ENCODE measurements at places on chromosomes 4 and X. TPM values are rescaled to one million over a fixed set of nuclear protein-coding genes. Genes with fewer than 3 reads are reported as not detected.

Gene GPR50
- total RNA-seq, result not detected

Gene SLC26A1
- 0.28 TPM for total RNA-seq

Gene KCNE5
- 0.74 TPM for total RNA-seq

Gene PLK4
- total RNA-seq, result 1.1 TPM

Gene USP17L5
- not detected for total RNA-seq

Gene WDFY3
- 43.0 TPM for total RNA-seq

Gene ITM2A
- 0.14 TPM for total RNA-seq

Gene CPLX1
- total RNA-seq, result not detected

Gene CT47B1
- total RNA-seq, result not detected

Gene MAGEC3
- total RNA-seq, result not detected

Gene SLC25A31
- not detected for total RNA-seq

Gene RPS3A
- total RNA-seq, result 2,755 TPM

Gene SAGE1
- under 0.01 TPM for total RNA-seq

Gene RAB41
- not detected for total RNA-seq

Gene RPL10
- 2,454 TPM for total RNA-seq

Gene KLHL13
- 39.1 TPM for total RNA-seq

Gene MAGEA2B
- not detected for total RNA-seq

Gene ARSJ
- 22.9 TPM for total RNA-seq

Gene NALF2
- not detected for total RNA-seq
